ENCODE measurements at places on chromosomes 2 and 18.

GRCh38 chr2:177972782-177973181 is 99.8 kb downstream of the PDE11A start:
- DNase-seq: no peak

DNA sequence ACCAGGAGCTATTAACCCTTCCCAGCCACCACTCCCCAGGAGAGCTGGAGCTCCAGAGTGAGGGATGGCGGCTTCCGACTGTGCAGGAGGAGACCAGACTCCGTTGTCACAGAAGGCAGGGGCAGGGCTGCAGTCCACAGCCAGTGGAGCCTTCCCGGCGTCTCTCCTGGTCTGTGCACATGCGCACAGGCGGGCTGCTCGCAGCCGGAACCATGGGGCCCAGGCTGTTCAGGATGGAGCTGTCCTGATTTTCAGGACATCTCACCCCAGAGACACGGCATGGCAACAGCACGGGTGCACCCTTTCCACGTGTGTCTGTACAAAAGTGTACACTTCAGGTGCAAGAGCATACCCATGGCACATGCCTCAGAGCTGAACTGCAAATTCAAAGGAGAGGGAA is 28.9 kb downstream of the EIPR1 start:
- DNase-seq: no peak

GRCh38 chr2:43028188-43028587 is 198.2 kb downstream of the ZFP36L2 start:
- no peak for DNase-seq

DNA sequence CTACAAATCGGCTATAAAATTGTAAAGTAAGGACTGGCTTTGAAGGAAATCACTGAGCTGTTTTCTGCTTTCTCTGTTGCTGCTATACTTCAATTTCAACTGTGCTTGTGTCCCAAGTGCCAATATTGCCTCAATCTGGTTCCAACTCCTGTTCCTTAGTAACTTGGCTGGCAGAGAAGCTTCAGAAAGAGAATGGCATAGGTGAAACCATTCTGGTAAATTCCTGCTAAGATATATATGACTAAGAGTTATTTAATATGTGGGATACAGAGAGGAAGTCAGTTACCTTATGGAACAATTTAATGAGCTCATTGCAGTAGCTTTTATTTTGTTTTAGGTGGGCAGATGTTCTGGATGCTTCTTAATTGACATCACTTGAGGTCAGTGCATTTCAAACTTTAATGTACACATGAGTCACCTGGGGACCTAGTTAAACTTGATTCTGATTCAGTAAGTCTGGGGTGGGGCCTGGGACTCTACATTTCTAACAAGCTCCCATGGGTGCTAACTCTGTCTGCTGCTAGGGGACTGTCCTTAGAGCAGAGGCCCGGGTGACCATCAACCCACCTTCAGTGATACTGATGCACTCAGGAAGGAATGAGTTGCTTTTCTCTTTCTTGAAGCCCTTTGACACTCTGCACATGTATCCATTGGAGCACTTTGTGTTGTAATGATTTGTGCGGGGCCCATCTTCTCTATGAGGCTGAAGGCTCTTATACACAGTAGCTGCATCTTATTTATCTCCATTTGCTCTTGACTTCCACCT is 47.6 kb downstream of the LIPG start:
- DNase-seq: no peak

DNA sequence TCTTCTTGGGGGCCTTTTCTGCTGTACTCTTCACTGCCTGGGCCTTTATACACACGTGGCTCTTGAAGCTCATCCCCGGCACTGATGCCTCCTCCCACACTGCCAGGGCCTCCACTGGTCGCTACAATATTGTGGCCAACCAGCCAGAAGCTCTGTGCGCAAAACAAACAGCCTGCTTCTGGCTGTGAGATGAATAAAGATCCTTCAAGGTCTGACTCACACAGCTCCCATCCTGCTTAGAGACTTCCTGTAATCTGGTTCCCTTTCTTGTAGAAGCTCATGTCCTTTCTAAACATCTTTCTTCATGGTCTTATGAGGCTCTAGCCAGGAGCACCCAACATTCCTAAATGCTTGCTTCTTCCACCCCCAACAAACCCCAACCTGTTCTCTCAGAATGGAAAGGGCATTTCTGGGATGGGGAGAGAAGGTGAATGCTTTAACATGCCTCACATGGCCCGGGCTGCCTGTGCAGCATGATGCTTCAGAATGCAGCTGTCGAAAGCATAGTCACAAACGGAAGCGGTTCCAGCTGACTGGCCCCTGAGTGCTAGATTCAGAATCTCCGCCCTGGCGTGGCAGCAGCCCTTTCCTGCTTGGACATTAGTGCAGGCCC is 24.6 kb downstream of the NRP2 start:
- peak; percentile 63 for DNase-seq

GRCh38 chr2:120511947-120512710 is 166.2 kb downstream of the INHBB start:
- DNase-seq: no peak

- DNase-seq: peak; percentile 78
Observed at GRCh38 chr2:218962859-218963492, 3.5 kb downstream of the CDK5R2 start.

DNA sequence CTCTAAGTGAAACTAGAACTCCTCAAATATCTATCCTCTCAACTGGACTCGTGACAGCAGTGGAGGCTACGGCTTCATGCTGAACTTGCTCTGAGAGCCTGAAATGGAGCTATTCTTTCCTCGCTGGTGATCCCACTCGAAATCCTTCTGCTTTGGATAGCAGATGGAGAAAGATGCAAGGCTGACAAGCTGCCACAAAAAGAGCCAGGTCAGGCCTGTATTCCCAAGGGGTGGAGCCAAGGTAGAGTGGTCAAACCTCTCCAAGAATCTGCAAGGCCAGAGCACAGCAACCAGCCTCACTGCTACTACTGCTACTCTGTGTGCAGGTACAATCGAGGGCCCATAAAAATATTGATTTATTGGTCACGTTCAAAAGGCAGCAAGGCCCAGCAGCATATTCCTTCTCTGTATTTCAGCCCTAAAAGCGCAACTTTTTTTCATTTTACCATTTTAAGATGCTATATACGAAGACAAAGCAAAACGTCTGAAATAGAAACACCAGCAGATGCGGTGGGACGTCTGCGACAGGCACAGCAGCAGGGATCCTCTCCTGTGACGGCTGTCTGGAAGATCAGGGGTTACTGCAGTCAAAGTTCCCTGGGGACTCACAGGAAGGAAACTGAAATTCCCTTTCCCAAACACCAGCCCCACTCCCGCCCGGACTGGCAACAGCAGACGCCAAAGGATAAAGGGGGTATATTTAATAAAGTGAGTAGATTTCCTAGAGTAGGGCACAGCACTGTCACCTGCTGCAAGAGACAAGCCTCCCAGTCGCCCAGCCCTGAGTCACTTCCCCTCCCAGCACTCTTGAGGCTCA is 2.4 kb downstream of the SPRED2 start:
- DNase-seq: no peak
